H7 (cell line): ENCODE measurements at places on chromosomes 5 and 9.

- no peak for DNase-seq
These were observed 482.0 kb downstream of the DTWD2 start for GRCh38 chr5:118506217-118506852.

DNA sequence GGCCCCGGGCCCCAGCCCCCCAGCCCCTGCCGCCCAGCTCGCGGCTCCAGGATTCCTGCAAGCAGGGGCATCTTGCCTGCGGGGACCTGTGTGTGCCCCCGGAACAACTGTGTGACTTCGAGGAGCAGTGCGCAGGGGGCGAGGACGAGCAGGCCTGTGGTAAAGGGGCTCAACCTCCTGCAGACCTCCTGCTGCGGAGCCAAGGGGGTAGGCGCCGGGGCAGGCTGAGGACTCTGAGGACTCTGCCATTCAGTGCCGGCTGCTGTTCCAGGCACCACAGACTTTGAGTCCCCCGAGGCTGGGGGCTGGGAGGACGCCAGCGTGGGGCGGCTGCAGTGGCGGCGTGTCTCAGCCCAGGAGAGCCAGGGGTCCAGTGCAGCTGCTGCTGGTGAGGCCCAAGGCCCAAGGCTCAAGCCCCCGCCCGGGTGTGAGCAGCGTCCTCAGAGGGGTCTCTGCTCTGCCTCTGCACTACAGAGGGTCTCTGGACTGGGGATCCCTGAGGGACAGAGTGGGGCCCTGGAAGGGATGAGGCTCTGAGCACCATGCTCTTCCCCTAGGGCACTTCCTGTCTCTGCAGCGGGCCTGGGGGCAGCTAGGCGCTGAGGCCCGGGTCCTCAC lies 3.4 kb downstream of the MAMDC4 start:
- DNase-seq: peak; percentile 62

- no peak for DNase-seq
These were observed 29.4 kb downstream of the ATPSCKMT start for GRCh38 chr5:10220248-10220647.

DNA sequence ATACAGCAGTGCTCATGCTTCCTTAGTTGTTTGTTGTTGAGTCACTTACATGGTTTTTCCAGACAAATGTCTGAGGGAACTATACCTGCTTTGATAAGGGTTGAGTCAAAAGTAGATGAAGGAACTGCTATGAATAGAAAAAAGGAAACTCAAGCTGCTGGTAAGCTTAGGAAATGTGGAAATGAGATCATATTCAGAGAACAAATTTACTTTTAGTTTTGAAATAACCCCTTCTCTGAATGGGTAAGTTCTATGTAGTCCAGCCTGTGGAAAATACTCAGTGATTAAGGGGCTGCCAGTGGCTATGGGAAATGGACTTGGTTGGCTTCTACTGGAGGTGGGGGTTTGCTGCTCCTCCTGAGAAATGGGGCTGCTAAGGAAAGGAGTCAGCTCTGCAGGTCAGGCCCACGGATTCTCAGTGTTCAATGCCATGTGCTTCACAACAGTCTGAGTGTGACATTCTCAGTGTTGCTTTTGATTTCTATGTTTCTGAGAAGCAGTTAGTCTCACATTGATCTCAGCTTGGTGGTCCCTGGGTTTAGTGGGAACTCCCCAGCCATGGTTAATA lies 47.7 kb upstream of the GLRX start:
- no peak for DNase-seq
